Kidney (tissue), 22 donors: ENCODE measurements at places on chromosomes 13 and 19.

DNA sequence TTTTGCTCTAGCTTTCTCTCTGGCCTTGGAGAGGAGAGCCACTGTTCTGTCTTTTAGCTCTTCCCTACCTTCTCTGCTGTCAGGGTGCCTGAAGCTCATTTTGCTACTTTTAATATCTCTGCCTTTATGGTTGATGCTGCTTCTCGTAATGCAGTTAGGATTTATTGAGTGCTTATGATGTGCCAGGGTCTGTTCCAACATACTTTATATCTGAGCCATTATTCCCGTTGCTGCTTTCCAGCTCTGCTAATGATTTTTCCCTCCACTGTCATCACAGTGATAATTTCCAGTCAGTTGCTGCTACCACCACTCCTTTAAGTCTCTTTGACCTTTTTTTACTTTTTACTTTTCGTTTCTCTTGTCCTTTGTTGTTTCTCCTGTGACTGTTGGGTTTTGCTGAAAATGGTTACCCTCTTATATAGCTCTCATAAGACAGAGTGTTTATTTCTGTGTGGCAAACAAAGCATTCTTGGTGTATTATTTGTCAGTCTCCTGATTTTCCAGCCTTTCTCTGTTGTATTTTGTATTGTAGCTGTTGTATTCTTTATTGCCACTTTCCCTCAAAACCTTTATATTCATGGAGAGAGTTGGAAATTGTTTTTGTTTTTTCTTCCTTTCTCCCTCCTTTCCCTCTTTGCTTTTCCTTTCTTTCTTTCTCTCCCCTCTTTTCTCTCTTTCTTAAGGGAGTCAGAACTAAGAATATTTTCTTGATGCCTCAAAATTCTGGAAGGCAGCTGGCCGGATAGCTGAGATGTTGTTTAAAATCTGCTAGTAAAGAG, 37.4 kb downstream of the COG6 start:
- DNase-seq, result no peak

GRCh38 chr13:80374901-80375300, 34.0 kb upstream of the SPRY2 start:
- DNase-seq, result no peak

DNA sequence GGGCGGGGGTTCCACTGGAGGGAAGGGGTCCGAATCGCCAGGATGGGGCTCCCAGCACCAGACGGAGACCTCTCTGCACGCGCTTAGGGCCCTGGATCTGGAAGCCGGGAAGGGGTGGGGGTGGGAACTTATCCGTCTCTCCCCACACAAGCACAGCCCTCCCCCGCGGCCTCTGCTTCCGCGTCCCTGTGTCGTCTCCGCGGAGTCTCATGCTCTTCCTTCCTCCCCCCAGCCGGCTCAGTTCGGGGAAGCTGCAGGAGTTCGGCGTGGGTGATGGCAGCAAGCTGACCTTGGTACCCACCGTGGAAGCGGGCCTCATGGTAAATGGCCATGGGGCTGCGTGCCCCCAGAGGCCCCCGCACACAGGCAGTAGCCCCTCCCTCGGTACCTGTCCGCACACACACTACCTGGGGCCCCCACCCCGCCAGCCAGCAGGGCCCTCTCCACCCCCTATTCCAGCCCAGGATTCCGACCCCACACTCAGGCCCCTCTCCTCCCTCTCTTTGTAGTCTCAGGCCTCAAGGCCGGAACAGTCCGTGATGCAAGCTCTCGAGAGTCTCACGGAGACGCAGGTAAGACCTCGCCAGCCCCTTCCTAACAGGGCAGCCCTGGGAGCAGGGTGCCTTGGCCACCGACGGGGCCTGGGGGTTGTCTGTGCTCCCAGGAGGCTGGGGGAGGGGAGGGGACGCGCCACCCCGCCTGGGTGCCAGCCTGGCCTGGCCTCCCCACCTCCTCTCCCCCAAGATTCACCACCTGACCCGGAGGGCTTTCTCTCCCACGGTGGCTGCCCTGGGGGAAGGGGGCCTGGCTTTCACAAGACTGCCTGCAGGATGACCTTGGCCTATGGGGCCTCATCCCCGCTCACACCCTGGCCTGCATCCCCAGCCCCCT, 3.2 kb downstream of the MIDN start:
- peak; percentile 74 for DNase-seq

- no peak for DNase-seq
Observed at GRCh38 chr19:58355215-58355796, 2.0 kb upstream of the A1BG start.
